ENCODE measurements at places on chromosomes 6 and 20. TPM values are rescaled to one million over a fixed set of nuclear protein-coding genes. Genes with fewer than 3 reads are reported as not detected.

The TCP11 gene
- total RNA-seq = 0.07 TPM

The CD93 gene
- total RNA-seq = 1.6 TPM

The IL17A gene
- total RNA-seq = not detected

The KHDRBS2 gene
- not detected for total RNA-seq

The TFB1M gene
- 17.4 TPM for total RNA-seq

The PLA2G7 gene
- total RNA-seq = not detected

The HCRTR2 gene
- total RNA-seq = not detected

The ZBTB46 gene
- 4.3 TPM for total RNA-seq

The MYBL2 gene
- total RNA-seq = 1.3 TPM

The CRYBG1 gene
- total RNA-seq = 20.0 TPM

The SMLR1 gene
- not detected for total RNA-seq

The CLIC5 gene
- under 0.01 TPM for total RNA-seq

The SAMD10 gene
- total RNA-seq = 3.6 TPM

Measured in smooth muscle cell of the pulmonary artery (primary cell).